NCI-H1694 treated with DMSO at 0.1 percent for 48 hours (cell line): ENCODE measurements at places on chromosomes 5 and 9.
A peak's percentile ranks its signal among the peaks of the same experiment; 100 is the strongest.

DNA sequence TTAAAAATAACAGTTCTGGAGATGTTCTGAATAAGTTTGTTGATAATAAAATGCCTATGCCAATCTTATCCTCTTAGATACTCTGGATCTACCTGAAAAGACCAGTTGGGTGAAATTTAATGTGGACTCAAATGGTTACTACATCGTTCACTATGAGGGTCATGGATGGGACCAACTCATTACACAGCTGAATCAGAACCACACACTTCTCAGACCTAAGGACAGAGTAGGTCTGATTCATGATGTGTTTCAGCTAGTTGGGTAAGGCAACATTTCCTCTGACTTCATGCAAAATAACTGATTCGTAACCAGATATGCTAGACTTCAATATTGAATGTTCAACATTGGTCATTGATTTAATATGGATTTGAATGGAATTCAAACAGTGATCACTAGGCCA, 27.0 kb downstream of the ERAP2 start:
- no peak for DNase-seq

DNA sequence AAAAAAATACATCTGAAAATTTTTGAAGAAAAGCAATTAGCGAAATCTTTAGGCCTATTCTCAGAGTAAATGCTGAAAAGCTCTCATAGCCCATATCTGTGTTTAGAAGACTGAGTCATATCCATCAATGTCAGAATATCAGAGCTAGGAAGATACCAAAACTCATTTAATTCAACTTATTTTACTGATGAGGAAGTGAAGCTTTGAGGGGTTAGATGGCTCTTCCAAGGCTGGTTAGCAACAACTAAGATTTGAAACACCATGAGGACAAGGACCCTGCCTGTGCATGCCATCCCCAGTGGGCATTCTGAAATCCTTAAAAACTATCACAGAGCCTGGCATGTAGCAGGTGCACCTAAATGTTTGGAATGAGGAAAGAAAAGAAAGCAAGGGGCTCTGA, 2.5 kb downstream of the FREM1 start:
- DNase-seq = no peak

GRCh38 chr5:38497946-38498345, 58.5 kb downstream of the LIFR start:
- DNase-seq = no peak

GRCh38 chr5:53913941-53914340, 353.5 kb downstream of the NDUFS4 start:
- DNase-seq = no peak

- DNase-seq = no peak
These were observed 32.2 kb upstream of the KCNIP1 start for GRCh38 chr5:170471551-170472178.

- DNase-seq = no peak
These were observed 594.5 kb downstream of the PDE4D start for GRCh38 chr5:59299006-59299405.

- peak; percentile 19 for DNase-seq
These were observed 55.2 kb downstream of the NMUR2 start for GRCh38 chr5:152349683-152350526.

DNA sequence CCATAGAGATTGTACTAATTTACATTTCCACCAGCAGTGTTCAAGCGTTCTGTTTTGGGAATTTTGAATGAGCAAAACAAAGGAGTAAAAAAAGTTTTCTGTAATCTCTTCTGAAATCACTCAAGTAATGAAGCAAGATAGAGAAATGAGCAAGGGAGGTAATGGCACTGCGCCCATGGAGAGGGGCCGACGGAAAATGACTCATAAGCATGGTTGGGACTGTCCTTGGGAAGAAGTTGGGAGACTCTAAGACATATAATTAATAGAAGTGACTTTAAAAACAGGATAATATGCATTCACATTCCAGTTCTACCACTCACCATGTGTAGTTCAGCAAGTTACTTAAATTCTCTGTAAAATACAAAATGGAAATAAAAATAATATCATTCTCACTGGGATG, 62.5 kb upstream of the C5orf46 start:
- no peak for DNase-seq

GRCh38 chr5:77718934-77719610, 57.1 kb downstream of the TBCA start:
- DNase-seq = no peak

GRCh38 chr9:125970340-125970739, 223.2 kb downstream of the PBX3 start:
- DNase-seq = peak; percentile 72

DNA sequence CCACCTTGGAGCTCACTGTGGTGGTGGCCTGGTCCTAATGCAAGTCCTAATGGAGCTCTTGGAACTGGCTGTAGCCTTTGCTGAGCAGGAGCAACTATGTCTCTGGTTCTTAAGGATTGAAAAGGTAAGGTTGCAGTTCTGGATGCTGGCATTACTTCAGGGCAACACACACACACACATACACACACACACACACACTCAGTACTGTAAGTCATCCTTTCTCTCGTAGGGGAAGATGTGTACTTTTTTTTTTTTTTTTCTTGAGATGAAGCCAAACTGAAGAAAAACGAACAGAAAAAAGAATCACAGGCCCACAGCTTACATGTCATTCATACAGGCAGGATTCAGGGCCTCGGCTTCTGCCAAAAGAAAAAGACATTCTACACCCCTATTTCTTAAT, 81.1 kb upstream of the RPS23 start:
- DNase-seq = no peak

- no peak for DNase-seq
These were observed 92.1 kb downstream of the NR3C1 start for GRCh38 chr5:143311428-143311827.

- no peak for DNase-seq
These were observed 134.8 kb upstream of the LARP1 start for GRCh38 chr5:154620411-154620810.

- DNase-seq = no peak
These were observed 14.7 kb upstream of the TDRD7 start for GRCh38 chr9:97397220-97397619.

- no peak for DNase-seq
These were observed 25.1 kb upstream of the RNF130 start for GRCh38 chr5:180096616-180097015.

DNA sequence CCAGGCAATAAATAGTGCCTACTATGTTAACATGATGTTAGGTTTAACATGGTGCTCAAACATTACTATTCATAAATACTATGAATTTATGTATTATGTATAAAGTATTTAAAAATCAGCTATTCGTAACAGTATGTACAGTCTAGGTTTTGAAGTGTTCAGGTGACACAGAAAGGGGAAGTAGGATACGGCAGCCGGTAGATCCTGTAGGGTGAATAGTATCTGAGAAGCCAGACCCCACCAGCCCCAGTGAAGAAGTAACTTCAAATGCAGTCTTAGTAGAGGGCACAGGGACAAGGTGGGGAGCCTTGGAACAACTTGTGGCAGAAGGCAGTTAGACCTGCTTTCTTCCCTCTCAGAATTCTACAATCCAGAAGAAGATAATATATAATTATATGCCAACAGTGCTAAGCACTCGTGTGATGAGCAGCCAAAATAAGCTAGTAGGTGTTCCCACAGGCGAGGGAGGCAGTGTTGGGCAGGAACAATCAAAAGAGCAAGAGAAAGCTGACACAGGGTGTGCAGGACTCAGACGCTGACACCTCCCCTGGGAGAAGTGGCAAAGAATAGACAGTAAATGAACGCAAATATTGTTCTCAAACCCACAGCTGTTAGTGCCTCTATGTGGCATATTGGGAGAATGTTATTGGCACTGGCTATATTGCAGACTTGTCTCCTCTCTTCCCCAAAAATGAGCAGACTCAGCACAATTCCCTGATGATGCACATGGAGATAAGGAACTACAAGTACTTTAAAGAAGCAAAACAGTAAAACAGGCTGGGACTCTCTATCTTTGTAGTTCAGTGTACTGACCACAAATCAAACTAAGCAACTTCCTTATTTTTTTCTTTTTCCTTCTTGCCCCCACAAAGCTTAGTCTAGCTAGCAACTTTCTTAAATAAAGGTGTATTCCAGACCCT, 4.6 kb downstream of the ZNF367 start:
- peak; percentile 15 for DNase-seq

- DNase-seq = no peak
These were observed 115.1 kb upstream of the LPCAT1 start for GRCh38 chr5:1638658-1639400.

DNA sequence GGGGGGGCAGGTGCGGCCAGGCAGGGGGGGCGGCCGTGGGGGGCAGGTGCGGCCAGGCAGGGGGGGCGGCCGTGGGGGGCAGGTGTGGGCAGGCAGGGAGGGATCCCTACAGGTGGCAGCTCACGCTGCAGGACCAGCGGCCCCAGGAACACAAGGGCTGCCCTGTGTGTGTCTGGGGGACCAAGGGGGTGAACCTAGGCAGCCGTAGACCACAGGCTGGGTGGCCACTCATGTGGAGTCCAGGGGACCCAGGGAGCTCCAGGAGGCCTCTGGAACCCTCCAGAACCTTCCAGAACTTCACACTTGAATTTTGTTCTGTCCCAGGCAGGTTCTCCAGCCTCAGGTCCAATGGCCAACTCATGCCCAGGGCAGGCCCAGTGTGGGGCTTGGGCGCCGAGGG, 51.6 kb upstream of the EGFL7 start:
- no peak for DNase-seq

DNA sequence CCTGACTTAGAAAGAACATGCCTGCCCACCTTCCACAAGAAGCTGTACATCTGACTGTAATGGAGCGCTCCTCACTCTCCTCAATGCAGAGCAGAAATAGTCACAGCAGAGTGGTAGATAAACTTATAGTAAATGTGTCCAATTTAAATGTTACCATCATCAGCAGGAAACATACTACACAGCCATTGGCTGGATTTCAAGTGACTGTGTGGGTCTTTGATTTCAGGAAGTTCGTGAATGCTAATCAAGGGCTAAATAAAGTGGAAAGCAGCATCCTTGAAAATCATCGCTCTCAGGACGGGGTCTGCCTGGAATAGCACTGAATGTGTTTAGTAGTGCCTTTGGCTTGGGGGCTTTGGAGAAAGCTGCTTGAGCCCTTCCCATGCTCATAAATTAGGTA, 32.4 kb upstream of the CRHBP start:
- DNase-seq = no peak

- no peak for DNase-seq
These were observed 15.2 kb upstream of the AFAP1L1 start for GRCh38 chr5:149256451-149256850.

DNA sequence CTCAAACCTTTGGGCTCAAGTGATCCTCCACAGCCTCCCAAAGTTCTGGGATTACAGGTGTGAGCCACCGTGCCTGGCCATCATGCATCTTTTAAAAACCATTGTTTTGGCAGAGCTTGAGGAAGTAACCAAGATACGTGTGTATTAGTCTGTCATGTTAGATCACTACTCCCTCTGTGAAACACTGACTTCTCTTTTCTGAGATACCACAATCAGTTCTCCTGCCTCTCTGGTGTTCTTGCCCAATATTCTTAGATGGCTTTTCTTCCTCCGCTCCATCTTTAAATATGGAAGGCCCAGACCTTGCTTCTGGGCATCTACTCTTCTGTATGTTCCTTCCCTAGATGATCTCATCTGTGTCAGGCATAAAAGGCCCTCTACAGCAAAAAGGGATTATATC, 14.2 kb upstream of the CCNB1 start:
- DNase-seq = no peak

DNA sequence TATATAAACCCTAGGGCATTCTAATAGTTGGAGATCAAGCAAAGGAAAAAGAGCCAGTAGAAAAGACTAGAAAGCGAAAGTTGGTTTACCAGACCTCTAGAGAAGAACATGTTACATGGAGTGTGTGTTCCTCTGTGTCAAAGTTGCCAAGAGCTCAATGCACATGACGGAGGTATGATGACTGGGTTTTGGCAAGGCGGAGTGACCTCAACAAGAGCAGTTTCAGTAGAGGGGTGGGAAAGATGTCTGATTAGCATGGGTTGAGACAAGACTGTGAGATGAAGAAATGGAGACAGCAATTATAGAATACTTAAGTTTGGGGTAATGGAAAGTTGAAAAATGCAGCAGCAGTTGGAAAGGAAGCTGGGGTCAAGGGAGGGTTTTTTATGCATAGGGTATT, 1.6 kb downstream of the ANKDD1B start:
- no peak for DNase-seq

GRCh38 chr9:130295945-130296782, 30.6 kb downstream of the HMCN2 start:
- no peak for DNase-seq

GRCh38 chr5:181223058-181223728, at the start of gene TRIM41:
Gene TRIM41, plus strand, starts transcription at chr5:181223281. Its CDS starts 719 bp downstream, at chr5:181224000.
- DNase-seq = no peak

DNA sequence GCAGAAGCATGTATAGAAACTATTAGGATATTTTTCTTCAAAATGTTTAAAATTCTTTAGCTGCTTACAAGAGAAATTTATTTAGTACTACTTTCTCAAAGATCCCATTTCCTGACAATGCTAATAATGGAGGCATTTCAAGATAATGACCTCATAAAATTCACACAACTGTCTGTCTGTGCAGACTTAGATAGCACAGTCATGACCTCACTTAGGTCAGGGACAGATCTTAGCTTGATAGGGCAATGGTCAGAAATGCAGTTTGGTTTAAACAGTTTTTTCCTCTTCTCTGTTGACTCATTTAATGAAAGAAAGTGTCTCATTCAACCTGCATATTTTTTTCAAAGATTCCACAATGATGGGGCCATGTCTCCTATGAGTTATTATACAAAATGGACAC, 128.4 kb downstream of the GRIA1 start:
- no peak for DNase-seq
